H9 (cell line): ENCODE measurements at places on chromosomes 13 and 19.

DNA sequence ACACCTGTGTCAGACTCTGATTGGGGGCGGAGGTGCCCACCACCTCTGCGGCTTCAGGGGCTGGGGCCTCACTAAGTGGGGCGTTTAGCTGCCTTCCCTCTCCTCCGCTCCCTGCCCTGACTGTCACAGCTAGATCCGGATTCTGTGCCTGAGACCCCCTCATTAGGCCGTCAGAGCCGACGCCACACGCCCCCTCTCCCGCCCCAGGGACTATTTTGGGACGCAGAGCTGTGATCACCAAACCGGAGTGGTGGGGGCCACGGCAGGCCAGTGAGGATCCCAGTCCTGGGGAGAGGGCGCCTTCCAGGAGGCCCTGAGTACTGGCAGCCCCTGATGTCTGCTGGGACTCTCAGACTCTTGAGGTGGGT lies 762 bp downstream of the KANK3 start:
- DNase-seq = peak; percentile 35

DNA sequence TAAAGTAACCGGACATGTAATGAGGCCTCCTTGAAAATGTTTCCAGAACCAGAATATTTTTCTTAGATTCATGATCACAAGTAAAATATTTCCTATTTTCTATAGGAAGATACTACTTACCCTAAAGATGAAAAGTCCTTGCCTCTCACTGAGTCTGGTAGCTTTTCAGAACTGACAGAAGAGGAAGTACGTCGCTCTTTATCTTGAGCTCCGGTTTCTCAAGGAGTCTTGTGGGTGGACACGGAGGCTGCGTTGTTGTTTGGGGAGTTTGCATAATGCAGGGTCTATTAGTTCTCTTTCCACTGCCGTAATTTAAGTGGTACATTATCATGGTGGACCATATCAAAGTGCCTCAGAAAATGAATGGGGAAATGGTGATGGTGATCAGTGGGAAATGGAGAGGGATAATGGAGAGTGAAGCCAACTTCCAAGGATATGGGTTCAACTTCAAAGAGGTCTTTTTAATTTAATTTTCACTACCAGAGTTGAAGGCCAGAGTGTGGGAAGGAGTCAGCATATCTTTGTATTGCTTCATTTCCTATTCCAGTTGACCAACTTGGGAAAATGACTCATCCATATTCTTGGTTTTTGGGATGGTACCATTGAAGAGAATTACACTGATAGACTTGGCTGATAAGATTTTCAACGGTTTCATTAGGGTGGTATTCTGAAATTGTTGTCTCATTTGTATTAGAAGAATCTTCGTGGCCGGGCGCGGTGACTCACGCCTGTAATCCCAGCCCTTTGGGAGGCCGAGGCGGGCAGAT lies 23.4 kb downstream of the MBD3L2B start:
- no peak for DNase-seq

- no peak for DNase-seq
Measured at GRCh38 chr19:49551531-49551930, 23.7 kb downstream of the RCN3 start.

DNA sequence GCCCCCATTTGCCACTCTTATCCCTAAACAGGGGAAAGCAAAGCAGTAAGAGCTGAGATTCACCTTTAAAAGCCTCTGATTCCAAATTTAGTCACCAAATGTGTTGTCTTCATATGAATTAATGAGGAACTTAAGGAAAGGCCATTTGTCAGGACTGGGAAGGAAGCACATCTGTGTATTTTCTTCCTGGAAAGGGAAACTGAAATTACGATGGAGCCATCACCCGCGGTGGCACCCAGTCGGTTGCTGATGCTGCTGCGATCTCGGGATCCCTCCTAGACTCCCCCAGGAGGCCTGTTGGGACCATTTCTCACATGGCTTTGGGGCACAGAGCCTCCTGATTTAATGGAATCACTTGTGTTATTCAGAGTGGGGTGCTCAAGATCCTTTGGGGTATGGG lies 7.4 kb upstream of the IL4I1 start:
- DNase-seq = no peak

DNA sequence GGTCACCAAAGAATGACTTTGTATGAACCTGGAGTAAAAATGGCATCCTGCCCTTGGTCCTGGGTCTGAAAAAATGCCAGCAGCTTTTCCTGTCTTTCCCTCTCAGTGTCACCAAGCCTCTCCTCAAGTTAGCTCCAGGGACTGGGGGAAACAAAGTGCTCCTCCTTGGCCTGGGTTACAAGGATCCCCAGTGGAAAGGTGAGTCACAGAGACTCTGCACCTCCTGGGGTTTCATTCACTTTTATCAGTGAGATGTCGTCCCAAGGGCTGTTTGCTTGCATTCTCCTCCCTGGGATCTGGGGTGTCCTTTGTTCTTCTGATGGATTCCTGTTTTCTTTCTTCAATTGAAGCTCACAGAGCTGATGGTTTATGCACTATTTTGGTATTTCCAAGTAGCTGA lies 93.2 kb upstream of the CSNK1A1L start:
- peak; percentile 51 for DNase-seq

DNA sequence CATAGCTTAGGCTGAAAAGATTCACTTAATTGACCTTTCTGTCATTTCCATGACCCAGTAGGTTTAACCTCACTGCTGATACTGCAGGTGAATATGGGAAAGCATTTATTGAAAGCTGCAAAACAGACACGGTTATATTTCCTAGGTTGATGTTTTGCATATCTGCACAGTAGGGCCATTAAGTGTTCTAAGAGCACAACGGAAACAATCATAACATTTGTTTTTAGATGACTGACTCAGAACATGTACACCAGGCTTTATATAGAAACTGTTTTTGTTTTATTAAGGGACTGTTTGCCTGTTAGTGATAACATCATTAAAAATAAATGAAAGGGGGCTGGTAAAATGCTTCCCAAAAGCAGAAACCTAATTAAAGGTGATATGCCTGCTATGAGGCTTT lies 367.8 kb downstream of the DACH1 start:
- DNase-seq = no peak

DNA sequence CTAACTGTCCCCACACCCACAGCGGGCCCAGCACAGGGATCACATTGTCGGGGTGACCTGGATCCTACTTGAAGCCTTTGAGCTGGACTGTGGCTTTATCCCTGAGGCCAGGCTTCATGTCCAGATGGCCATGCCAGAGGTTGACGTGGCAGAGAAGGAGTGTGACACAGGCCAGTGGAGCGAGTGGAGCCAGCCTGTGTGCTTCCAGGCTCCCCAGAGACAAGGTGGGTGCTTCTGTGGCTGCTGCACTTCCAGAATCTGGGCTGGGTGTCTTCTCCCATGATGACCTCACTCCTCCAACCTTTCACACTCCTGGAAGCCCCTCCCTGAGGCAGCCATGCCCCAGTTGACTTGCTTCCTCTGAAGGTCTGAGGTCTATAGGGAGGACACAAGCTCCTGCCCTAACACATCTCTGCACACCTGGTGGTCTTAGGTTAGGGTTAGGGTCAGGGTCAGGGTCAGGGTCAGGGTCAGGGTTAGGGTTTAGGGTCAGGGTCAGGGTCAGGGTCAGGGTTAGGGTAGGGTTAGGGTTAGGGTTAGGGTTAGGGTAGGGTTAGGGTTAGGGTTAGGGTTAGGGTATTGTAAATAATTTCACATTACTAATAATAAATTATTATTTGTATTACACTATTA lies 13.1 kb upstream of the MZF1 start:
- DNase-seq = no peak

GRCh38 chr13:107562203-107562602 lies 653.1 kb downstream of the LIG4 start:
- no peak for DNase-seq

DNA sequence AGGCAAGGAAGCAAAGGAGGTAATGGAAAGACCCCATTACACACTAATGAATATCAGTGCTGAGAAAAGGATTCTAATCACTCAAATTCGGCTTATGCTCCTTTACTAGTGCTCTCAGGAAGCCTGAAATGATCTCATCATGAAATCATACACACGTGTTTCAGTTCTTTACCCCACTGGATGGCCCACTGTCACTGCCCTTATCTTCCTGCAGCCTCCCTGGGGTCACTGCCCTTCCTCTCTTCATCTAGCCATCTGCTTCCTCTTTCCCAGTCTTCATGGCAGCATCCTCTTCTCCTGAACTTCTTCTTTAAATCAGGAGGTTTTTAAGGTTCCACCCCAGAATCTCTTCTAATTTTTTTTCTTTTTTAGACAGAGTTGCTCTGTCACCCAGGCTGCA lies 27.9 kb upstream of the EEF1AKMT1 start:
- DNase-seq = no peak

DNA sequence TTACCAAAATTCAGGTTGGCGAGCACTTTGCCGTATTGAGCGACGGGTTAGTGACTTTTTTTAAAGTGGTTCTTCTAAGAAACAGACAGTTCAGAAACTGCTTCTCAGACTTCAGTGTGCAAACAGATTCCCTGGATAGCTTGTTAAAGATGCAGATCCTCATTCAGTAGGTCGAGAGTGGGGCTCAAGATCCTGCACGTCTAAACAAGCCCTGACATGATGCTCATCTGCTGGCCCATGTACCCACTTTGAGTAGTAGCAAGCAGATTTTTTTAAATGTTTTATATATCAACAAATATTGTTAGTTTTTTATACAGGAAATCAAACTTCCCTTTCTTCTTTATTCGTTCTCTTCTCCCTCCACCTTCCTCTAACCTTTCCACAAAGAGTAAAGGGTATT lies 7.3 kb downstream of the METTL21C start:
- no peak for DNase-seq

GRCh38 chr19:49809160-49809940 lies 3.7 kb downstream of the FUZ start:
- peak; percentile 77 for DNase-seq

- DNase-seq = peak; percentile 84
Measured at GRCh38 chr19:42401365-42402303, 11.5 kb upstream of the CNFN start.

DNA sequence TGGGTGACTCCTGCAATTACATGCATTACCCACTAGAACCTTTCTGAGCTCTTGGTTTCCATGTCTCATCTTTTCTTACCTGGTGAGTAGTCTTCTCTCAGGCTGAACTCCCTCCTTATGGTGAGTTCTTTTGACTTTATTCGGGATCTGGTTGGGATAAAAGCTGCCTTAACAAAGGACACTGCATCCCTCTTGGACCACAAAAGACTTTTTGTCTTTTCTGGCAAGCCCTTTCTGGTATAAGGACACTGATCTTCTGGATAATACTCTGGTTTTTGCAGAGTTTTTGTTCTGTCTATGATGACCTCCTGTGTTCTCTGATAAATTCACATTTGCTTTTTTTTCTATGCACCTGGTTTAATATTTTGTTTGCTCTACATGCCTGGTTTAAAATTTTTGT lies 66.7 kb downstream of the SLITRK1 start:
- no peak for DNase-seq

GRCh38 chr13:113589251-113589960 lies 4.9 kb downstream of the TFDP1 start:
- DNase-seq = no peak

DNA sequence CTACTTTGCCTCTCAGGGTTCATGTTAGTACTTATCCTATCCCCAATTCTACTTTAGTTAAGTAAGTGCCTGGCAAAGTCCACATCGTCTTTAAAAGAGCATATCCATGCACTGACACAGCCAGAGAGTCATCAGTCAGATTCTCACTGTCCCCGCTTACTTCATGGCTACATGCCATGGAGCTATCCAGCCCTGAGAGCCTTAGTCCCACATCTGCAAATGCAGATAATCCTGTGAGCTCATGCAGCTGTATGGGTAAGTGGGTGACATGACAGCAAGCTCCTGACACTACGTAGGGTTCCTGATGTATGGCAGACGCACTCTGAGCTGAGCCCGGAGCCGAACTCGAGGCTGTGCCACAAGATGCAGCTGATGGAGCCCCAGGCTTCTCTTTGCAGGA lies 661.5 kb downstream of the LIG4 start:
- DNase-seq = no peak

DNA sequence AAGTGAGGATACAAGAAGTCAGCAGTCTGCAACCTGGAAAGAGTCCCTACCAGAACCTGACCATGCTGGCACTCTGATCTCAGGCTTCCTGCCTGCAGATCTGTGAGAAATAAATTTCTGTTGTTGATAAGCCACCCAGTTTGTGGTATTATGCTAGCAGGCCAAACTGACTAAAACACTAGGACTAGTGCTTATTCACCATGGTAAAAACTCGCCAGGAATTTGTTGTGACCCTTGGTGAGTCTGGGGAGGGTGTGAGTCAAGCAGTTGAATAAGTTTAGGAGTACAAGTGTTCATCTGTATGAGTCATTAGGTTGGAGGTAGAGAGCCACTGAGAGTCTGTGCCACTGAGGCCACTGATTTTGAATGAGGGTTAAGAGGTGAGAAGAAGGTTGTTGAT lies 3.6 kb downstream of the ZIK1 start:
- DNase-seq = no peak

- DNase-seq = no peak
Measured at GRCh38 chr13:26168237-26168814, 53.8 kb downstream of the RNF6 start.

- no peak for DNase-seq
Measured at GRCh38 chr13:24181991-24182702, 21.6 kb downstream of the SPATA13 start.

DNA sequence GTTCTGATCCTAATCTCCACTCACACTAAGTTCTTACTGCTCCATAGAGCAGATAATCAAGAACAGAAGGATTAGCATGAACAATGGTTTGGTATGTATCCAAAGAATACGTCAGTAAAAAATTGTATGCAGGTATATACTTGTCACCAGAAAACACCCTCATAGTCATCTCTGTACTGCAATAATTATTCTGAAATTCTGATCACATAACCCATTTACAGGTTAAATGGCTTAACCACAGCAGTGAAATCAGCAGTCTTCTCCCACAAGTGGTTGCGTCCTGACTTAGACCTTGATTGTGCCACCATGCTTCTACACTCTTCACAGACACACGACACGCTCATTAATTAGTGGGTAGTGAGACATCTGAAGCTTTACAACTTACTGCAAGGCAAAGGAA lies 50.9 kb downstream of the LNX2 start:
- DNase-seq = no peak

- DNase-seq = no peak
Measured at GRCh38 chr19:54230031-54230430, 7.2 kb upstream of the LILRB3 start.

DNA sequence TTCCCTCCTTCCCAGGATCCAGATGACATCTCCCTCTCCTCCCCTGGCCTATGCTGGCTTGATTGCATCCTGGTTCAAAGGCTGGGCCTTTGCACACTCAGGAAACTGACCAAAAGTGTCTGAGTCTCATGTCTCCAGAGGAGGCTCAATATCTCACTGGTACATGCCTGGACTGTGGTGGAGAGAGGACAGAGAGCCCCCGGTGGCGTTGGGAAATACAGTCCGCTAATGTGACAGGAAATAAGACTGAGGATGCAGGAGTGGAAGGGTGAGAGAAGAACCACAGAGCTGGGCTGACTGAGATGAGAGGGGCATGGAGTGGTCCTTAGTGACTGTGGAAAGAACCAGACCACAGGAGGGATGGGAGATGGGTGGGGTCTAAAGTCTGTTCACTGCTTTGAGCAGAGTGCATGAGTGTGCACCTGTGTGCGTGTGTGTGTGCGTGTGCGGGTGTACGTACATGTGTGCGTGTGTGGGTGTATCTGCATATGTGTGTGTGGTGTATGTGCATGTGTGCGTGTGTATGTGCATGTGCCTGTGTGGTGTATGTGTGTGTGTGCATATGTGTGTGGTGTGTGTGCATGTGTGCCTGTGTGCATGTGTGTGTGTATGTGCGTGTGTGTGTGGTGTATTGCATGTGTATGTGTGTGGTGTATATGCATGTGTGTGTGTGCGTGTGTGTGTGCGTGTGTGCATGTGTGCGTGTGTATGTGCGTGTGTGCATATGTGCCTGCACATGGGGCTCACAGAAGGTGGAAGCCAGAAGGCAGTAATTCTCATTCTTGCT lies 1.9 kb downstream of the SIGLEC5 start:
- DNase-seq = no peak
